ENCODE measurements at places on chromosomes 2 and 18. TPM values are rescaled to one million over a fixed set of nuclear protein-coding genes. Genes with fewer than 3 reads are reported as not detected.

DUSP11 gene
- 34.8 TPM for total RNA-seq

FBXO48 gene
- total RNA-seq: 0.56 TPM

GALNT5 gene
- 3.4 TPM for total RNA-seq

KLHL30 gene
- 18.3 TPM for total RNA-seq

GRCh38 chr2:68062680-68063387, at the start of gene C1D:
C1D (minus strand) TSS chr2:68063004; CDS start chr2:68047310, 15,694 bp downstream.
- H3K4me3 ChIP-seq: peak within 1 kb of the TSS; percentile 90
- H3K4me1 ChIP-seq: peaks cover 32% of the 10 kb centered on the region
- peak within 1 kb of the TSS; percentile 79 for H3K27ac ChIP-seq
- H3K27me3 ChIP-seq: no peaks in the 10 kb centered on the region
- peak; percentile 85 for DNase-seq

CCDC141 gene
- total RNA-seq: 2.4 TPM

DNA sequence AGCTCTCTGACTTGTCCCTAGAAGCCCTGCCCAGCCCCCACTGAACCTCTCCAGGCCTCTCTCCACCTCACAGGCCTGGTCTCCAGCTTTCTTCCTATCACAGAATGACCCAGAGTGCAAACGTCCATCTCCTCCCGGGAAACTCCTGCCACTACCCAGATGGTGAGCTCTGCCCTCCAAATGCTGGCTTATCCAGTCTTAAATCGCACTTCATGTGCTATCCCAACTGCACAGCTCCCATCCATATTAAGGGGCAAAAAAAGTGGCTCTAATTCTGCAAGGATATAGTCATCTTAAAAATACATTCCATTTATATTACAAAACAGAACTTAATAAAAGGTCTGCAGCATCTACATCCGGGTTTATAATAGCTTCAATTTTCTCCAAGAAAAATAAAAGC, 70.8 kb upstream of the CDC42EP3 start:
- DNase-seq: no peak
- H3K36me3 ChIP-seq: no peaks in the 10 kb centered on the region

GRCh38 chr2:75027886-75028285, 69.4 kb downstream of the POLE4 start:
- DNase-seq: no peak
- H3K27me3 ChIP-seq: no peaks in the 10 kb centered on the region
- H3K4me1 ChIP-seq: no peaks in the 10 kb centered on the region
- no peaks in the 10 kb centered on the region for H3K36me3 ChIP-seq
- H3K27ac ChIP-seq: no peak overlapping the region

- no peak overlapping the region for H3K4me3 ChIP-seq
- no peak overlapping the region for H3K27ac ChIP-seq
- no peaks in the 10 kb centered on the region for H3K36me3 ChIP-seq
- no peak for DNase-seq
- H3K4me1 ChIP-seq: peaks cover 18% of the 10 kb centered on the region
- H3K27me3 ChIP-seq: no peaks in the 10 kb centered on the region
Observed at GRCh38 chr2:58135861-58136260, 89.3 kb downstream of the VRK2 start.
